Putamen (tissue), 1 donor: ENCODE measurements at places on chromosomes 11 and 22.

- no peak for DNase-seq
These were observed at the start of gene KCNQ1 for GRCh38 chr11:2444821-2445745. TSS of gene KCNQ1 (plus strand) at chr11:2445008. CDS start at chr11:2445099, 91 bp downstream.

DNA sequence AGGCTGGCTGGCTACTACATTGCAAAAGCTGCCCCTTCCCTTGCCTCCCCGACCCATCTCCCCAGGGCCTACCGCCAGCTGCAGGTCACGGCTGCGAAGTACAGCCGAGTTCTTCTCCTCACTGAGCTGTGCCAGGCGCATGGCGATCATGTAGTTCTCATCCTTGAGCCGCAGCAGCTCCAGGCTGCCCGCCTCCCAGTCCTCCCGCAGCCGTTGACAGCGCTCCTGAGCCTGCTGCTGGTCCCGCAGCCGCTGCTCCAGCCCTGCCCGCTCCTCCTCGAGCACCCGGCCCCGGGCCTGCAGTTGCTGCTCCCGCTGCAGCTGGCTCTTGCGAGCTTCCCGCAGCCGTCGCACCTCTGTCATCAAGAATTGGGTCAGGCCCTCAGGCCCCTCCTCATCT, 3.3 kb downstream of the CARD10 start:
- DNase-seq: no peak

DNA sequence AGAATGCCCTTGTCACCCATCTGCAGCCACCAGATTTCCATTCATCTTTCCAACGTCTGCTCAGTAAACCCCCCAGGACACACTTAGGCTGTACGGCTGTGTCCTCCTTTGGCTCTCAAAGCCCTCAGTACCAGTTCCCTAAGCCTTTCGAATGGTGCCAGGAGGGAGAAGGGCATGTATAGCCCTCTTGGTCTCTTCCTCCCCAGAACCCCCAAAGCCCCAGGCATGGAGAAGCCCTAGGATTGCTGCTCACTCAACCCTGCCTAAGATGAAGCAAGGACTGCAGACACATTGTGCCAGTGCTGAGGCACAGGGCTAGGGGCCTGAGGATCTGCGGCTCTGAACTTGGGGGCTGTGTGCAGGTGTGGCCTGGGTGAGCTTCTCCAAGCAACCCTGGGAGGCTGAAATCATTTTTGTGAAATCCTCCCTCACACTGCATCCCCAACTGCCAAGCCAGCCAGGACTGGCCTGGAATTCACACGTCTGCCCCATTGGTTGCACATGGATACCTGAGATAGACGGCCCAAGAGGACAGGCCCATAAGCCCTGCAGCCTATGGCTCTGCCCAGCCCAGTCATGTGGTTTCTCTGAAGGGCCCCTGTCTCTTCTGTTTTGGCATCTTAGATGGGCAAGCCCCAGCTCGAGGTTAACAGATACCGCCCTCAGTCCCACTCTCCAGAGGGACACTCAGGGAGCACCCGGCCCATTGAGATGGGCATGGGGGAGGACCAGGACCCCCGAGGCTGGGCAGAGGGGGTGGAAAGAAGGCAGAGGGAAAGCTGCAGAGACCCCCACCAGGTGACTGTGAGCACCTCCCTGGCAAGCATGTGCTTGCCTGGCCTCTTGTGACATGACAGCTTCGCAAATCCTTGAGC, 34.0 kb downstream of the KCNQ1OT1 start:
- DNase-seq: no peak

GRCh38 chr11:2669634-2670469, 29.9 kb downstream of the KCNQ1OT1 start:
- no peak for DNase-seq

DNA sequence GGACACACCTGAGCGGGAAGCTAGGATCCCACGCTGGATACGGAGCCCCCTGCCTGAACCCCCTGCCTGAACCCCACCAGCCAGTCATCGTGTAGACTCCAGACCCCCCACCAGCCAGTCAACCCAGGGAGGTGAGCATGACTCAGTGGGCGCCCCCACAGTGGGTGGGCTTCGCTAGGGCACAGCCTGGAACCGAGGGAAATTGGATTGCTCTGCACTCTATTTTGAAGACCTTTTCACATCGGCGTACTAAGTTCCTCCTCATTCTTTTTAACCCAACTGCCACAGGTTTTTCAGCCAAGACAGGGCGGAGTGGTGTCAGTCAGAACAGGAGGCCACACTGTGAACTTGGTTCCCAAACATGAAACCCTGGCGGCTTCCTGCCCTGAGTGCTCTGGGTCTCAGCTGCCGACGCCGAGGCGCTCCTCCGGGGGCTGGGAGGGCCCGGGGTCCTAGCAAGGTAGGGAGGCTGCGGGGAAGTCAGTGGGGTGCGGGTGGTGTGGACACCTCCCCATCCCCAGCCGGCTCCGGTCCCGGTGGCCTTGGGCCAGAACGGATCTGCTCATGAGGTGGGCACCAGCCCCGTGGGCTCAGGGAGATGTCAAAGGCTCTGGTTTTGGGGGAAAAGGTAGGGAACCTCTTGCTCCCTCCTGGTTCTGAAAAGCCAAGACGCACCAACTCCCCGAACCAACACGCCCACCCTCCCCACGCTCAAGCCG, 57.0 kb downstream of the BRD1 start:
- no peak for DNase-seq

- no peak for DNase-seq
These were observed 43.2 kb downstream of the NAT10 start for GRCh38 chr11:34148504-34149165.
